Activated naive CD8-positive, alpha-beta T cell treated with anti-CD3 and anti-CD28 coated beads, Interleukin-2, amount 10 ng/mL, durations not matched to agents 7 days and 5 days (primary cell): ENCODE measurements at places on chromosomes 5 and 9. TPM values are rescaled to one million over a fixed set of nuclear protein-coding genes. Genes with fewer than 3 reads are reported as not detected.

- no peak for DNase-seq
Observed at GRCh38 chr5:2335125-2335732, 416.2 kb downstream of the IRX2 start.

DNA sequence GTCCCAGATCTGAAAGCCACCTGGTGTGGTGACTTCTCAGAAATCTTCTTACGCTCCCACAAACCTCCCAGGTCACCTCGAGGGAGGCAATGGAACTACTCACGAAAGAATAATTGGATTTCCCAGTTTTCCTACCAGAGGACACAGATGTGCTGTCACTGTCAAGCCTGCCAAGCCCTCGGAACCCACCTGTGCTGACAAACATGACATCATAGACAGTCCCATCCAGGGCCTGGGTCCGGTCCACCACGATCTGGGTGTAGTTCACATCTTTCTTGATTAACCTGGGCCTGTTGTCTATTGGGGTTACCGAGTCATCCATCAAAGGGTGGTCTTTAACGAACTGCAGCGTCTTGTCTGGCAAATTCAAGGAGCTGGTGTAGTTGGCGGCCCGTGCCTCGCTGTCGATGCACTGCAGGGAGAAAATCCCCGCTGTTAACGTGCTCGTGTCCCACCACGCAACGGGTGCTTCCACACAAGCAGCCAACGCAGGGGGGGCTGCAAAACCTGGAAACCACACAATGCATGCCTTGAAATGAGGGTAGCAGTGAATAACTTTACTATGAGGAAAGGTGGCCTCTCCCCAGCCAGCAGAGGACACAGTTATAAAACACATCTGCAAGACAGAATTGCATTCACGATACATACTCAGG is 69.0 kb downstream of the SECISBP2 start:
- DNase-seq, result no peak

GRCh38 chr9:4177970-4178758 is 121.7 kb downstream of the GLIS3 start:
- DNase-seq, result no peak

DNA sequence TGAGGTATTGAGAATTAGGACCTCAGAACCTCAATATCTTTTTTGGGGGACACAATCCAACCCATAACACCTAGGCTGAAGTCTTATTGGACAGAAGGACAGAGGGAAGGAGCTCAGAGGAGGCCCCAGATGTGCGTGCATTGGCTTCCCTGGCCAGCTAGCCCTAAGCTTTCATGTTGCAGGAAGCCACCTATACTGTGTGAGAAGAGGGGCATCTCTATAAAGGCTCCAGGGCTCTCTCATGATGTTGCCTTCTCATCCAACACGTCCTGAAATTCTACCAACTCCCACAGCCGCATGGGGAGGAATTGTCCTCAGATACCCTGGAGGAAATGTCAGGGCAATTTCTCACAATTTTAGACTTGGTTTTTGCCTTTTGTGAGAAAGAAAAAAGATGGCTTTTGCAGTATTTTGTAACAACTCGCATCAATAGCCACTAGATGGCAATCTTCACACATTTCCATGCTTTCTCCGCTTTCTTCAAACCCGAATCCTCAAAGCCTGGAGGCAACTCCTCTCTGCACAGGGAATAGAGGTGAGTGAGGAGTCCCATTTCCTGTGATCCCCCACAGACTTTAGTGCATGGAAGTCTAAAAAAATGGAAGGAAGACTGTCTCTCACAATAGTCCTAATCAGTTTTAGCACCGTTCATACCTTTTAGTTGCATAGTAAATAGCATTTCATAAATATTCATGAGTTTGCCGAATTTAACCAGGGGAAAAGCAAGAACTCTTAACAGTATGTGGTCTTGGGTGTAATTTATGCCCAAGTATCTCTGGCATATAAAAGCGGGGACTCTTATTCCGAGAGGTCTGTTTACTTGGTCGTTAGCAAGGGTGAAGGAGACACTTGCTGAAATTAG is 7.4 kb upstream of the PPP3R2 start:
- DNase-seq, result no peak

- no peak for DNase-seq
Observed at GRCh38 chr5:31516802-31517201, 15.1 kb downstream of the DROSHA start.

DNA sequence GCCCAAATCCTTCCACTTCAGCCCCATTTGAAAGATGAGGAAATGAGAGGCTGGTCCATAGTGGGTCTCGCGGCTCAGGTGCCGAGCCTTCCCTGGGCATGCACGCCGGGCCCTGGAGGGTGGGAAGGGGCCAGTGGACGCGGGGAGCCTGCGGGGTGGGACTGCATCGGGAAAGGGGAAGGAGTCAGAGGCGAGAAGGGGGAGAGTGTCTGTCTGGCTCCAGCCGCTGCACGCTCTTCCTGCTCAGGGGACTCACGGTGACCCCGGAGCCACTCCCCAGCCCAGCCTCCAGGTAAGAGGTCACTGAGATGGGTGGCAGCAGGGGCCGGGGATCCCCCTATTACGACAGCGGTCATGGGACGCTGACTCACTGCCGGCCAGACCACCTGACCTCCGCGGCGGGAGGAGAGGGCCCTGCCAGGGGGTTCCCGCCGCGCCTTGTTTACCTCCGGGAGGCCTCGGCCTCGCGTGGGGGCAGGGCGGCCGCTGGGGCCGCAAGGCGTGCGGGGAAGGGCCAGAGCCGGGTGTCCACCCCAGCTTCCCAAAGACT is 1.9 kb upstream of the SQSTM1 start:
- peak; percentile 86 for DNase-seq

DNA sequence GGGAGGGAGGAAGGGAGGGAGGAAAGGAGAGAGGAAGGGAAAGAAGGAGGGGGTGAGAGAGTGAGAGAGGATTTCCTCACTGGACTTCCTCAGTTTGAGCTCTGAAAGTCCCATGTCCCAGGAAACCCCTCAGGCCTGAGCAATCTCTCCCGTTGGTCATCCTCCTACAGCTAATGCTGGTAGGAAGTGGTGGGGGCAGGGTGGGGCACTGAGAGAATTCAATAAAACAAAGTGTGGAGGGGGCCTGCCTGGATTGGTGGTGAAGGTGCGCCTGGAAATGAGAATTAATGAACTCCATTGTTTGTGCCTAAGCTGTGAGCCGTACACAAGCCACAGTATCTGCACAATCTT is 195.0 kb downstream of the RGS3 start:
- DNase-seq, result no peak

GRCh38 chr5:56514245-56514644 is 281.1 kb upstream of the ANKRD55 start:
- no peak for DNase-seq

GRCh38 chr9:126805554-126806262 is 868 bp downstream of the ZBTB43 start:
- peak; percentile 66 for DNase-seq

DNA sequence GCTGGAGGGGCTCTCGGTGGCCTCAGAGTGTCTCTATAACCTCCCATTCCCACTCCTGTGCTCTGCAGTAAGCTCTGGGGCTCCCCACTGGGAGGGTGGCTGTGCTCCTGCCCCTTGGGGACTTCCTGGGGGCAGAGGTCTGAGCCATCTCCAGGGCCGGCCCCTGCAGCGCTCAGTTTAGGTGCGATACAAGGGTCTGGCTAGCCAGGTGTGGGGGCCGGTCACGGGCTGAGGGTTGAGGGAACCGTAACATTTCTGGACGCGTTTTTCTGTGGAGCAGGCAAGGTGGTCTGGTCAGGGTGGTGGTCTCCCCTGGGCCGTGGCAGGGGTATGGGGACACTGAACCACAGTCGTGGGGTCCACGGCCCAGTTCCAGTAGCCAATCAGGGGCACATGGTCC is 38.0 kb upstream of the SLC6A19 start:
- no peak for DNase-seq

DNA sequence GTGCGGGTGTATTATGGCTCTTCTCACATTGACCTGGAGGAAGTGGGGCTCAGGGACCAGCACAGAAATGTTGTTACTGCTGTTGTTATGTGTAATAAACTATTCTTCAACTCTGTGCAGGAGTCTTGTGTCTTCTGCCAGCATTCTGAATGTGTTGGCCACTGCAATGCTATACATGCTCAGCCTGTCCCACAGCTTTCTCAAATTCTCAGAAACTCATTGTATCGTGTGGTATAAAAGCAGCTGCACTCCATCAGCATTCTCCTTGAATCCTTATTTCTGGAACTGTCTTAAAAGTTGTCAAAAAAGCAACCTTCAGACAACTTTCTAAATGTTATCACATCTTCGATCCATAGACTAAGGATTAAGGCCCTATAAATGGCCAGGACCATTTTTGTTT is 72.0 kb downstream of the ZNF474 start:
- no peak for DNase-seq

GRCh38 chr5:150523472-150524350 is 15.8 kb downstream of the NDST1 start:
- no peak for DNase-seq

GRCh38 chr5:157961896-157962590 is 103.1 kb upstream of the CLINT1 start:
- no peak for DNase-seq

- DNase-seq, result no peak
Observed at GRCh38 chr5:140883373-140883772, 1.4 kb downstream of the PCDHA13 start.

GRCh38 chr5:172133359-172134029 is 54.5 kb downstream of the STK10 start:
- no peak for DNase-seq

DNA sequence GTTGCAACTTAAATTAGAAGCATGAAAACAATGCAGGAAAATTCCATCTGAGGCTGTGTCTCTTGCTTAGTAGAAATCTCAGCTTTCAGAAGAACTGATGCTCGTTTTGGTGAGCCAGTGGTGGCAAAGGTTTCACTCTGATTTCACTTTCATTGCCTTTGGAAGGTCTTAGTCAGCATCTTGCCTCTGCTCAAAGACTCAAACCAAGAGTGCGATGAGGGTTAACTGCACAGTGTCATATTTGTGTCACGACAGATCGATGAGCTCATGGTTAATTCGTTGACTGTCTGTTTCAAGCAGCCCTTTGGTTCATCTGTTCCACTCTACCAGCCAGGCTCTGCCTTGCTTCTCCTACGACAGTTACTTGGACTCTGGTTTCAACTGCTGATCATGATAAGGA is 331.3 kb upstream of the KIF2A start:
- DNase-seq, result no peak

DNA sequence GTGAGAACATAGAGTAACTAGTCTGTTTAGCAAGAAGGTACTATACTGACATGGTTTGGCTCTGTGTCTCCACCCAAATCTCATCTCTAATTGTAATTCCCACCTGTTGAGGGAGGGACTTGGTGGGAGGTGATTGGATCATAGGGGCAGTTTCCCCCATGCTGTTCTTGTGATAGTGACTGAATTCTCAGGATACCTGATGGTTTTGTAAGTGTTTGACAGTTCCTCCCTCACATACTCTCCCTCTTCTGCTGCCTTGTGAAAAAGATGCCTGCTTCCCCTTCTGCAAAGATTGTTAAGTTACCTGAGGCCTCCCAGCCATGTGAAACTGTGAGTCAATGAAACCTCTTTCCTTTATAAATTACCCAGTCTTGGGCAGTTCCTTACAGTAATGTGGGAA is 240.4 kb upstream of the ST8SIA4 start:
- DNase-seq, result no peak

DNA sequence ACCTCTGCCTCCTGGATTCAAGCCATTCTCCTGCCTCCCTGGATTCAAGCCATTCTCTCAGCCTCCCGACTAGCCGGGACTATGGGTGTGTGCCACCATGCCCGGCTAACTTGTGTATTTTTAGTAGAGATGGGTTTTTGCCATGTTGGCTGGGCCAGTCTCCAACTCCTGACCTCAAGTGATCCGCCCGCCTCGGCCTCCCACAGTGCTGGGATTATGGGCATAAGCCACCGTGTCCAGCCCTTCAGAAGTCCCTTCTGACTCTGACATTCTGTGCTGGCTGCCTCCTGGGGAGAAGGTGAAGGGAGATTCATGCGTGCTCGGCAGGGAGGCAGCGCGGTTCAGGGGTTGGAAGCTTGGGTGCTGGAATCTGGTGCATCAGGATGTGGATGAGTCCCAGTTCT is 28.8 kb downstream of the PRRX2 start:
- DNase-seq, result no peak

DNA sequence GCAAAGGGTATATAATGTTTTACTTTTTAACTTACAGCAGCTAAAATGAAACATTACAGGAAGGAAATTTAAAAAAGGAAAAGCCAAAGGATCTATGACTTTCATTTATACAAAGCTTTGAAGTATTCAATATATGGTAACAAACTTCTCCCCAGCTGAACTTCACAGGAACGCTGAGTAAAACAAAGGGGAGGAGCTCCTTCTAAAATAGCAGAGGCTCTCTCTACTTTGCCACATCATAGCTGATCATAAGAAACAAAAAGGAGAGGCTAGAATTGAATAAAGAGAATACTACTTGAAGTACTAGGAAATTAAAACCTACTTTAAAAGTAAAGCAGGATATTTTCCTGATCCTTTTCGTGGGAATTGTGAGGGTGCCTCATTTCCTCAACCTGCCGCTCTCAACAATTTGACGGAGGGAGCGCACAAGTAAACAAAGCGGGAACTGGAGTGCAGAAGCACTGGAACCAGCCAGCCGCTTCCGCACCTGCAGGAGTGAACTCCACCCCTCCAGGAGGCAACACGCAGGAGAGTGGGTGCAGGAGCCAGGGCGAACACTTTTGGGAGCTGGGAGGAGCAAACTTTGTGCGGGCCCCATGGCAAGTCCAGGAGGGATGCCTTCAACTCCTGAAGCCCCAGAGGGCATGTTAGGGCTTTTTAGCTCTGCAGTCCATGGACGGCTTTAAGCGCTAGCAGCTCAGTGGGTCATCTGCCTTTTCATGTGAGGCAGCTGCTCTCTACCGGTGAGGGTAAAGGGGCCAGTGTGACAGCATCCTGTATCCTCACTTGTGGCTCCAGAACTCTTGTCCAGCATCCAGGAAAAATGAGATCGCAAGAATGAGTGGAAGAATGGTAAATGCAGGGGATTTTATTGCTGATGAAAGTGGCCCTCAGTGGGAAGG is 757.4 kb downstream of the PTPRD start:
- DNase-seq, result no peak

GRCh38 chr9:113993838-113994540 is 84.1 kb downstream of the AMBP start:
- peak; percentile 14 for DNase-seq

GRCh38 chr5:137122075-137122474 is 377.1 kb downstream of the SPOCK1 start:
- DNase-seq, result no peak

The ZNF474 gene
- 0.30 TPM for total RNA-seq

The KIF24 gene
- total RNA-seq, result 7.5 TPM

The HSPB3 gene
- not detected for total RNA-seq

The SPARC gene
- total RNA-seq, result 0.96 TPM

The PCAT7 gene
- not detected for total RNA-seq

The ORM2 gene
- not detected for total RNA-seq

The FAM151B gene
- total RNA-seq, result not detected

The PIP5K1B gene
- total RNA-seq, result 0.36 TPM

The SLC4A9 gene
- 0.17 TPM for total RNA-seq

The PALM2AKAP2 gene
- not detected for total RNA-seq

The RORB gene
- total RNA-seq, result 0.03 TPM
